ENCODE measurements at places on chromosomes 11 and 22.

DNA sequence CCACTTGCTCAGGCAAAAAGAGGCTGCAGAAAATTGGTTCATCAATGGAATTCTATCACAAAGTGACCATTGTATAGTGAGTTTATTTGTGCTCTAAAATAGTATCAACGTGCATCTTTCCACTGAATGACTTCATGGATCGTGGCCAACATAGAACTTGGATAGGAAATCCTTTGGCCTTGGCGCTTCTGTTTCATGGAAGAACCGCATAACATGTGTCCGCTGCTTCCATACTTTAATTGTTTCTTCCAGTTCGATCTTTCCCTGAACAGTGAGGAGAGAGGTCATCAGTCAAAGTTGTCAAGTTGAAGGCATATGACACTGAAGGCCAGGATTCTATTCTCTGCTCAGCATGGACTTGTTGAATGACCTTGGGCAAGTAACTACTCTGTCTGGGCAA, 4.5 kb downstream of the NDUFA6 start:
- DNase-seq: no peak

DNA sequence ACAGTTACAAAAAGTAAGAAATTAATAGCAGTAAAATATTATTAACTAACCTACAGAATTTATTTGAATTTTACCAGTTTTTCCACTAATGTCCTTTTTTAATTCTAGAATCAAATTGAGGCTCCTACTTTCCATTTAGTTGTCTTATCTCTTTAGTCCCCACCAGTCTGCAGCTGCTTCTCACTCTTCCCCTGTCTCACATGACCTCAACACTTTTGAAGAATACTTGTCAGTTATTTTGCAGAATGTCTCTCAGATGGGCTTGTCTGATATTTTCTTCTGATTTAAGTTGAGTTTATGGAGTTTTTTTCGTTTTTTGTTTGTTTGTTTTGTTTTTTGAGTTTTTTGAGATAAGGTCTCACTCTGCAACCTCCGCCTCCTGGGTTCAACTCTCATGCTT, 74.3 kb upstream of the ADORA2A start:
- DNase-seq: no peak

DNA sequence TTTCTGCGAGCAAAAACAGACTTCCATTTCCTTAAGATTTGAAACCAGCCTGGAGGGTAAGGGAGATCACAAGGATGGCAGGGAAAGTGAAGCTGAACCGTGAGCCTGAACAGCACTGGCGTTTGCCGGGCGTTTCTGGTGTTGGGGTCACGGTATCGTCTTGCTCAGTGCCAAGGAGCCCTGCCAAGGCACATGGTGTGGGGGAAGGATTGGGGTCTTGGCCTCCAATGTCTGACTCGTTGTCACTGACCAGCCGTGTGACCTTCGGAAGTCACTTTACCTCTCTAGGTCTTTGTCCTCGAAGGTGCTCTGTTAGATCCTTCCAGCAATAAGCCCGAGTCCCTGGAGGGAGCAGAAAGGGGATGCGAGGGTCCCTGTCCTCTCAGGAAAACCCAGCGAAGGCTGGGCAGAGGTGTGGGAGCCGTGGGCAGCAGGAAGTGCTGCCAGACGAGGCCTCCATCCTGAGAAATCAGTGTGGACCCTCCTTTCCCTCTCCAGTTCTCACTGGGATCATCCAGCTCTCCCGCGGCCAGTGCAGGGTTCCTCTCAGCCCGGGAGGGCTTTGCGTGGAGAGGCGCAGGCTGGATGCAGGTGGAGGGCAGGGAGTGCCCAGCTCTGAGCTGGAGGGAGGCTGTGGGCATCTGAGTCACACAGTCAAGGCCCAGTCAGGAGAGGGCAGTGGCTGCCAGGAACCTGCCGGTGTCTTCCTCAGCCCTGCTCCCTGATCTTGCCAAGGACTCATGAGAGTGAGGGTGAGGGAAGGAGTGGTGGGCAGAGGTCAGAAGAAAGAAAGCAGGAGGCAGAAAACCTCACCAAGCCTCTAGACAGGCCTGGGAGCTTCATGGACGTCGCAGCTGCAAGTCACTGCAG, 18.9 kb downstream of the TOM1 start:
- no peak for DNase-seq

- DNase-seq: no peak
Measured at GRCh38 chr22:40572976-40573375, 63.5 kb downstream of the MRTFA start.

DNA sequence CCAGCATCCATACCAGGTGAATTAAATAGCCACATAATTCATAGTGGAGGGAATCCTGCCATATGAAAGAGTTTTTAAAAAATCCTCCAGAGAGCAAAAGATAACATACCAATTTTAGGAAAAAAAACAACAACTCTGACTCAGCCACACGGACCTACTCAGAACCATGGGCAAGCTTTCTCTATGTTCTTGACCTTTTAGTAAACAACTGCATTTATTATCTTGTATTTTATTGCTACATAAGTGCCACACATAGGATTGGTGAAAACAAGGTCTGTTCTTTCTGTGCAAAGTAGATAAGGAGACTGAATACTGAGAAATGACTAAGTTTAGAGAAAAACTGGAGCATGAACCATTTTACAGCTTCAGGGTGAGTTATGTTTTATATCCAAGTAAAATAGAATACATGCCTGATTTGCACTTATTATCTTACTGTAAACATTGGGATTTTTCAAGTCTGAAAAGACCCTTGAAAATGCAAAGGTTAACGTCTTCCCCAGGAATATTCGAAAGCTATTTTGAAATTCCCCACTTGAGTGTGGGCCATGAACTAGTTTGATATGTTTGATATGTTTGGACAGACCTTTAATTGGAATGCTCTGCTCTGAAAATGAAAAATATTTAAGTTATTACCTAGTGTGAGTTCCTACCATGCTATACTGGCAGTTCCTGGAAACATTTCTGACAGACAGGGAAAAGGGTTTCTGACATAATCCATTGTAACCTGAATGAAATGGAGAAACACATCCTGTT, 89.5 kb upstream of the DDI1 start:
- DNase-seq: no peak

GRCh38 chr11:57616595-57616994, 19.1 kb downstream of the SERPING1 start:
- no peak for DNase-seq

DNA sequence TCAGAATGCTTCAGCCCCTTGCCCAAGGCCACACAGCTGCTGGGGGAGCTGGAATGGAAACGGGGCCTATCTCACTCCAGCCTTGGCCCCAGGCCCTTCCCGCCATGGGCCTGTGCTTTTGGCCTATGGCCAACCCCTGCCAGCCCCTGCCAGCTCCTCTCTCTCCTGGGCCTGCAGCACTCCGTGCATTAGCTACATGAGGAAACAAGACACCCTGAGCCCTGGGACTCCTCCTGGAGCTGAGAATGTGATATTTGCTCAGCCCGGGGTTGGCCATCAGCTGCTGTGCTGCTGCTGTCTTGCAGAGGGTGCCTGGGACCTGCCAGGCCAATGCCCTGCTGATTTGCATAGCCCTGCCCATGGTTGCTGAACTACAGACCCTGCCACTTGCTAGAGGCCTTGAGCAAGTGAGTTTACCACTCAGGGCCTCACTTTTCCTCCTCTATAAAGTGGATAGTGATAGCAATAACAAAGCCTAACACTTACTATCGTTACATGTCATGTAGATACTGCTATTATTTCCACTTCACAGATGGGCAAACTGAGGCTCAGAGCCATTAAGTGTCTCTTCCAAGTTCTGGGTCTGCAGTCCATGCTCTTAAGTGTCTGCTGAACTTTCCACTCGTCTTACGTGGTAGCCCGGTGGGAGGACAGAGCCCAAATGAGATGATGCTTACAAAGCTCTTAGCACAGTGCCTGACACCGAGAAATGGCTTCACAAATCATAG, 99.6 kb downstream of the KIAA1671 start:
- DNase-seq: no peak

DNA sequence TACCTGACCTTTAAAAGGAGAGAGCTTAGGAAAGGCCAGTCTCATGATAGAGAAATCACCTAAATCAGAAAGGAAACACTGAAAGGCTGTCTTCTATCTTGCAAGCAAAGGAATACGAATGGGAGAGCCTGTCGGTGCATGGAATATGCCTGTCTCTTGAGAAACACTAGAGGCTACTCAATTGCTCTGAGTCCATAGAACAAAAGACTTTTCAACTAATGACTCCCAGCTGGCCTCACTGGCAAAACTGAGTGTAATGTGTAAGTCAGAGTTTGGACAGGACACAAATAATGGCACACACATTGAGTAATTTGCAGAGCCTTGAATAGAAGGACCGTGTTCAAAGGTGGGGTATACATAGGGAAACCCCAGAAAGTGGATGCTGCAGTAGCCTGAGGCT, 171.0 kb upstream of the ARHGAP20 start:
- DNase-seq: no peak

Data from CD8-positive, alpha-beta T cell (primary cell).